ENCODE measurements at places on chromosomes 2 and 18. TPM values are rescaled to one million over a fixed set of nuclear protein-coding genes. Genes with fewer than 3 reads are reported as not detected.

DAPL1 gene
- not detected for total RNA-seq

COL4A4 gene
- 5.3 TPM for total RNA-seq

SEPTIN2 gene
- total RNA-seq, result 290 TPM

ASPRV1 gene
- total RNA-seq, result 1.5 TPM

EMX1 gene
- not detected for total RNA-seq

GPR75 gene
- 2.5 TPM for total RNA-seq

LYPD1 gene
- 5.4 TPM for total RNA-seq

NGEF gene
- 0.98 TPM for total RNA-seq

KCNJ3 gene
- 5.6 TPM for total RNA-seq

CAMKMT gene
- total RNA-seq, result 6.3 TPM

CNRIP1 gene
- 44.4 TPM for total RNA-seq

RAPH1 gene
- 15.4 TPM for total RNA-seq

CD8B gene
- not detected for total RNA-seq

MYO5B gene
- 8.6 TPM for total RNA-seq

ATP8B1 gene
- total RNA-seq, result 18.9 TPM

PTPRN gene
- 2.1 TPM for total RNA-seq

ERCC3 gene
- total RNA-seq, result 36.1 TPM

LRP2 gene
- not detected for total RNA-seq

LHCGR gene
- total RNA-seq, result 4.6 TPM

AGPS gene
- 26.3 TPM for total RNA-seq

SCYGR7 gene
- total RNA-seq, result not detected
